ENCODE measurements at places on chromosomes 6 and 20. TPM values are rescaled to one million over a fixed set of nuclear protein-coding genes. Genes with fewer than 3 reads are reported as not detected.

The SYCP2 gene
- 1.0 TPM for total RNA-seq

The FAM83C gene
- total RNA-seq, result not detected

DNA sequence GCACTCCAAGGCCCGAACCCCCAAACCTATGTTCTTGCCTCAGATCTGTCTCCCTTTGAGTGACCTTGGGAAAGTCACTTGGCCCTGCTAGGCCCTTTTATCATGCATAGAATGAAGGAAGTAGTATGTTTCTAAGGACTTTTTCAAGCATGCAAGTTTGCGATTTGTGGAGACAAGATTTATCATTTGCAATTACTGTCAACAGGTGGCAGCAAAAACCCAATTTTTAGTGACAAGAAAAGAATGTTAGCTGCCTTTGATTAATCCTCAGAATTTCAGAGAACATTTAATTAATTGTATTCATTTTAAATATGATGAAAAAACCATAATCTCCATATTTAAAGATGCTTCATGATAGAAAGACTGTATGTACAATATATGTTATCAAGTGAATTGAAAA lies 28.3 kb upstream of the PREP start:
- H3K36me3 ChIP-seq, result no peaks in the 10 kb centered on the region
- no peak for DNase-seq
- no peak overlapping the region for H3K27ac ChIP-seq
- H3K27me3 ChIP-seq, result no peaks in the 10 kb centered on the region

GRCh38 chr6:43856005-43856765 lies 86.2 kb downstream of the VEGFA start:
- H3K4me1 ChIP-seq, result no peaks in the 10 kb centered on the region
- H3K4me3 ChIP-seq, result no peak overlapping the region
- peak; percentile 53 for DNase-seq

DNA sequence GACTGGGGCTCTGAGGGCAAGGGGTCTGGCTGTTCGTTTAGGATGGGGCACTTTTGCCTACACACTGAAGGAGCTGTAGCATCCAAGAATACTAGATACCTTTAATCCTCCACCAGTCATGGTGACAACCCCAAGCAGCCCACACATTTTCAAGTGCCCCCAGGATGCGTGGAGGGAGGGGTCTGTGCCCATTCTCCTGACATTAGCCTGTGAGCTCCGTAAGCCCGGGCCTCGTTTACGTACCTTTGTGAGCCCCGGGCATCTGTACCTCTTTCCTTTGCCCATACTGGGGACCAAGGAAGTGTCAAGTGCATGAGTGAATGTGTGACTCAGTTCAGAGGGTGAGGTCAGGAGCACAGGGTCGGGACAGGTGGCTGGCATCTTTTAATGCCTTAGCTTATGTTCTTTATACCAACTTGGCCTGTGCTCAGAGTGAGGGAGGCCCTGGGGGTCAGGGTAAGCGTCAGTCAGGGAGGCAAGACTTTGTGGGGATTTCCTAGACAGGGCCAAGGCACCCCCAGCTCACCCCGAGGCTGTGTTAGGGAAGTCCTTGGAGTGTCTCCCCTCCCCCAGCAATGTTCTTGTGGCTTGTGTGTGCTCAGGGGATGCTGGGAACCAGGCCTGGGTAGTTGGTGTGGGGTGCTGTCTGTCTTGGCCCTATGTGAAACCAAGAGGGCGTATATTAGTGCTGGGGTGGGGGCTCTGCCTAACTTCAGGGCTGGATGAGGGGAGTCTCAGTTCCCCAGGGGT lies 12.9 kb downstream of the VEGFA start:
- peaks cover 62% of the 10 kb centered on the region for H3K4me1 ChIP-seq
- peaks cover 52% of the 10 kb centered on the region for H3K36me3 ChIP-seq
- no peak for DNase-seq
- no peak overlapping the region for H3K4me3 ChIP-seq
- H3K27ac ChIP-seq, result no peak overlapping the region

Measured in heart left ventricle (tissue), 16 donors.